Motor neuron (in vitro differentiated cells): ENCODE measurements at places on chromosomes 16 and 17.

DNA sequence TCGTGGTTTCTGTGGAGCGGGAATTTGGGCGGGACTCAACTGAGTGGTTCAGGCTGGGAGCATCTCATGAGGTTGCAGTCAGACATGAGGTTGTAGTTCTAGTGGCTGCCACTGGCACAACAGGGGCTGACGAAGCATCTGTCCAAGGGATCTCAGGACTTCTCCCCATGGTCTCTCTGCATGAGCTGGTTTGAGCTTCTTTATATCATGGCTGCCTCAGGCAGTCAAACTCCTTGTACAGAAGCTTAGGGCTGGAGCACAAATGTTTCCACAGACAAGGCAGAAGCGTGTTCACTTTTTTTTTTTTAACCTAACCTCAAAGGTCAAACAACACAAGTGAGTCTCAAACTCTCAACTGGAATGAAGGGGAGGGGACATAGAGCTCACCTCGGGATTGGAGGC lies 243.3 kb downstream of the MSI2 start:
- ATAC-seq = peak; percentile 100

- no peak for ATAC-seq
Observed at GRCh38 chr16:4505356-4506147, 29.4 kb downstream of the HMOX2 start.

DNA sequence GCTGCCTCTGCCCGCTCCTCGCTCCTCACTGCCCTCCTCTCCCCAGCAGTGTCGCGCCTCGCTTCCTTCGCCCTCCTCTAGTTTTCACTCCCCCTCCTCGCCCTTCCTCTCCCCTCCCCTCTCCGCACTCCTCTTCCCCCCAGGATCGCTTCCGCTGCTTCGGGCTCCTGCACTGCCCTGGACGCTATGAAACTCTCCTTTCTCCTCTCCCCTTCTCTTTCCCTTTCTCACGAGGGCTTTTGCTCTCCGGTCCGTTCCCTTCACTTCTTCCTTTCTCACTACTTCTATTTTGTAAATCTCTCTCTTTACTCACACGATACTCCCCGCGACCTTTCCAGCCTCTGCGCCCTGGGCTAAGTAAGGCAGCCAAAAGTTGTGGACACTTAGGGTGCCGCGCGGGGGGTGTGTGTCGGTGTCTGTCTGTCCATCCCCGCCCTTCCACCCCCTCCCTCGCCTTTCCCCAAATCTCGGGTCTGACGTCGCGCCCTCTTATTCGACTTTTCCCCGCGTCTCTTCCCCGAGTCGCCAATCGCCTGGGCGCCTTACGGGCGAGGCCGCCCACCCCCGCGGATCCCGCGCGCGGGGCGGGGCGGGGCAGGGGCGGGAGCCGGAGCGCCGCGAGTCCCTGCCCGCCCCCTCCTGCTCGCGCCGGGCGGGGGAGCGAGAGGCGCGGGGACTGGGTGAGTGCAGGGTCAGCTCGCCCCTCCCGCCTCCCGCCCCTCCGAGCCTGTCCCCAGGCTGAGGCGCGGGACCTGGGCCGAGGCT lies at the start of gene IRX3:
Gene IRX3, minus strand, starts transcription at position 422 of the 765 bp plus-strand sequence. CDS start 737 bp downstream, outside the sequence.
- ATAC-seq = peak; percentile 70

DNA sequence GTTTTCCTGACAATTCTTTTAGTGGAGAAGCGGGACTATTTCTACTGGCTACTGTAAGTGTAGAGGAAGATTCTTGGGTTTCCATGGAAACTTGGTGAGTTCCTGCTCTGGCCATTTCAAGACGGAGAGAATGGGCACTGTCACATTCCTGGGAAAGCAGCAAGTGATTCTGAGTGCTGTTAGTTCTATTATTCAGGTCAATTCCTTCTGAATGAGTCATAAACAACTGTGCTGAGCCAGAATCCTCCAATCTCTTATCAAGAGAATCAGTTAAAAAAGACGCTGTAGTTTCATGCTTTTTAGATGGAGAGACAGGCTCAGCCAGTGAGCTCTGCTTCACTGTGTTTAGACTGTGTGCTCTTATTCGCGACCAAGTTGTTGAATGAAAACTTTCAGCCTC lies 19.6 kb downstream of the AKAP10 start:
- peak; percentile 99 for ATAC-seq

GRCh38 chr16:86531641-86532525 lies 21.6 kb downstream of the FOXF1 start:
- ATAC-seq = no peak

GRCh38 chr16:28168991-28169554 lies 42.7 kb downstream of the XPO6 start:
- no peak for ATAC-seq

GRCh38 chr16:53692146-53692545 lies 11.5 kb downstream of the RPGRIP1L start:
- ATAC-seq = no peak

DNA sequence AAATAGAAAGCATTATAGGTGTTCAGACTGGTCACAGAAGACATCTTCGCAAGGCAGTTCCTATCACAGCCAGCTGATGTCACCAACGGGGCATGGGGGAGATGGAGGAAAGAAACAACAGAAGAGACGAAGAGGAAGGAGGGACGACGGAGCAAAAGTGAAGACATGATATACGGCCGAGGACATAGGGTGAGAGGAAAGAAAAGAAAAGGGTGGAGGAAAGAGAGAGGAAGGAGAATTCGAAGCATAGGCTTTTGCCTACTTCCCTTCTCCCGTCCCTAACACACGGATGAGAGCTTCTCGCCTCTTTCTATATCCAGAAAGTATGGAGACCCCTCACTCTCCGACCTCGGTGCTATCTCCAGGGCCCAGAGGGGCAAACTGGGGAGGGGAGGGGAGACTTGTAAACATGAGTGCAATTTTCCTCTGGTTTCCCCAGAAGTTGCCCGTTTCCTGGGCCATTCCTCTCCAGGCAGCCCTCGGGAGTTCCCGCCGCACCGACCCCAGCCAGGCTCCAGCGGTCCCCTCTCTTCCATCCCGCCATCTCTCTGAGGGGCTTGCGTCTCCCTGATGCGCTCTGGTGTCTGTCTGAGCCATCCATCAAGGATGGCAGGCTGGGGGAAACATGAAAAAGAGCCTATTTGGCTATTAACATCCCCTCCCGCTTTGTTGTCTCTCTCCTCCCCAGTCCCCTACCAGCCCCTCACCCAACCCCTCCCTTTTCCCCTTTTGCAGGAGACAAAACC lies 26.0 kb downstream of the COPZ2 start:
- peak; percentile 29 for ATAC-seq

GRCh38 chr16:4283939-4284338 lies 11.1 kb upstream of the TFAP4 start:
- no peak for ATAC-seq

DNA sequence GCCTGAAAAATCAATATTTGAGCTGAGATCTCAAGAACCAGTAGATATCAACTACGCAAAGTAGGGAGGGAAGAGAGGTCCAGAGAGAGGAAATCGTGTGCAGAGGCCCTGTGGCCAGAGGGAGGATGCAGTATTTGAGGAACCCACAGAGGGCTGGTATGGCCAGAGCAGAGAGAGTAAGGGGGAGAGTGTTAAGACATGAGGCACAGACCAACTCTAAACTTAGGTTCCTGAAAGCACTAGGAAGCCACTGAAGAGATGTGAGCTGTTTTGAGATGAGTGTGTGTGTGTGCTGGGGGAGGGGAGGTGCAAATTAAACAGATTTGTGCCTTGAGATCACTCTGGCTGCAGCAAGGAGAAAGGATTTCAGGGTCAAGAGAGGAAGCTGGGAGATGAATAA lies 10.9 kb downstream of the SLC13A2 start:
- ATAC-seq = no peak

- peak; percentile 79 for ATAC-seq
Observed at GRCh38 chr17:67475161-67475937, 98.3 kb downstream of the PITPNC1 start.

GRCh38 chr17:64172510-64172909 lies 42.6 kb upstream of the ERN1 start:
- no peak for ATAC-seq

DNA sequence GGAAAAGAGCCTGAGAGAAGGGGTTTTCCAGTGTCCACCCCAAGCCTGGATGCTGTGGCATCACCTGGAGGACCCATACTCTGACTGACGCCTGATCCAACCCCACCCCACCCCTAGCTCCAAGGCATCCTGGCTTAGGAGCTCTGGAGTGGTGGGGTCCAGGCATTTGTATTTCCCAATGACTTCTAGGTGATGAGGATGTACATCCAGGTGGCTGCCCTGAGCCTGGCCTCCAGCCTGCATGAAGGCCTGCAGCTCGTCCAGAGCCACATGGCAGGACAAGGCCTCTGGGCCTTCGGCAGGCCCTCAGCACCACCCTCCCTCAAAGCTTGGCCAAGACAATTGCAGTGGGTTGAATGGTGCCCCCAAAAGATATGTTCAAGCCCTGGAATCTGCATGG lies 347.5 kb downstream of the C16orf95 start:
- ATAC-seq = no peak

DNA sequence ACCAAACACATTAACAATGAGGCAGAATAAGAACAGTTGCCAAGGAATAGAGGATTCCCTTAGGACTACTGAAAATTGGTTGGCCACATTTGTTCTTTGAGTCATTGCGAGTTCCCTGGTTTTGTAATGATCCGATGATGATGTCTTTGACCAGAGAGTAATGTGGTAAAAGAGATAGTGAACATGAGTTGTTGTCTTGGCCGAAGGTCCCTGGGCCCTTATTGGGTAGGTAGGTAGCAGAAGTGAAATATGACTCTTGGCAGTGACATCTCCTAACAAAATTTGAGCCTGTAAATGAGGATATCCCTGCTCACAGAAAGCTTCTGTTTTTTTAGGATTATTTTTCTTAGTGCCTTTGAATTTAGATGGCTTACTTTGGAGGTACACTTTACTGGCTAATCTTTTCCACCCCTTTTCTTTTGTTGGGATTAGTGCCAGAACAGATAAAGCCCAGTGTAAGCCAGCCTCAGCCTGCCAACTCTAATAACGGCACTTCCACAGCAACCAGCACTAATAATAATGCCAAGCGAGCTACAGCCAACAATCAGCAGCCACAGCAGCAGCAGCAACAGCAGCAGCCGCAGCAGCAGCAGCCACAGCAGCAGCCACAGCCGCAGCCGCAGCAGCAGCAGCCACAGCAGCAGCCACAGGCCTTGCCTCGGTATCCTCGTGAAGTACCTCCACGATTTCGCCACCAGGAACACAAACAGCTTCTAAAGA lies 47.2 kb downstream of the TNRC6A start:
- no peak for ATAC-seq

DNA sequence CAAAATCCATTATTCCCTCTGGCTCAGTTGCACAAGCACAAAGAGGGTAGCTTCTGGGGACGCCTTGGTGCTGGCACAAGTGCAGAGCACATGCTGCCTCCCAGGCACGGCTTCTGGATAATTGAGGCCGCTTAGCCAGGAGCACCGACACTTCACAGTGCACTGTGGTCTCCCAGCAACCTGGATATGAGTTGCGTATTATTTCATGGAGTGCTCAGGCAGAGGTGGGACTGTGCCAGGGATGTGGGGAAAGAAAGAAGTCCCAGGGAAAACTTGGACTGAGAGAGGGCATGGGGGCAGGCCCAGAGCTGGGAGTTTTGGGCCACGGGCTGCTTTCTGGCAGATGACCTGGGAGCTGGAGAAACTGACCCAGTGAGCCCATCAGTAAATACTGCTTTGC lies 37.5 kb downstream of the MPRIP start:
- no peak for ATAC-seq

DNA sequence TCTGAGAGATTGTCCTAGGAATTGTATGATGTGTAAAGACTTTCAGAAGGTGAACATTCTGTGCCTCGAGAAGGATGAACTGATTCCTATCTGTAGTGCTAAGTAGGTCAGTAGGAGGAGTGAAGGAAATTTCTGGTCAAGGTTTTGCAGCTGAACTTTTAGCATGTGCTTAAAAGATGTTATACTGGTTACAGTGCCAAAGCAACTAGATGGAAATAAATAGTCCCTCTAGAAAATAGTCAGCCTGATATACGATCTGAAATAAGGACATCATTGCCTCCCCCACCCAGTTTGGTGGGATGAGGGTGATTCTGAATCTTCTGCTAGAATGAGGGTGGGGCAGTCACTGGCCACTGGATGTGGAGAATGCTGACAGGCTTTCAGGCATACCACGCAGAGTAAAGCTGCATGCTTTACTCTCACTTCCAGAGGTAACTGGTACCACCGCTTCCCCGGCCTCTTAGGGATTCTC lies 57.2 kb upstream of the VPS4A start:
- peak; percentile 62 for ATAC-seq

DNA sequence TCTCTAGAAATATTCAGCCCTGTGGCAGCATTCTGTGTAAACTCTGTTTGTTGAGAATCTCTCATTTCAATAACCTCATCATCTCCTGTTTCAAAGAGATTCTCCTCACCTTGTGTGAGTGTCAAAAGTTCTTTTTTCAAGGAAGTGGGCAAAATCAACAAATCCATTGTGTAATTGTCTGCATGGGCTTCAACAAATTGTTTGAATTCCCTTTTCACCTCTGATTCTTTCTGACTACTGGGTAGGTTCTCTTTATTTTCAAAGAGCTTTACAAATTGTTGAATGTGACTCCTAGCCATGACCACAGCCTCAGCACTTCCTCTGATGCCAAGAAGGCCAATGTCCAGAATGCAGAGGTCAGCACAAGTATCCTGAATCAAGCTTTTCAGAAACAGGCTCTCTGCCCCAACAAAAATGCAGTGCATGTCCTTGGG lies 48.0 kb downstream of the N4BP1 start:
- ATAC-seq = no peak

DNA sequence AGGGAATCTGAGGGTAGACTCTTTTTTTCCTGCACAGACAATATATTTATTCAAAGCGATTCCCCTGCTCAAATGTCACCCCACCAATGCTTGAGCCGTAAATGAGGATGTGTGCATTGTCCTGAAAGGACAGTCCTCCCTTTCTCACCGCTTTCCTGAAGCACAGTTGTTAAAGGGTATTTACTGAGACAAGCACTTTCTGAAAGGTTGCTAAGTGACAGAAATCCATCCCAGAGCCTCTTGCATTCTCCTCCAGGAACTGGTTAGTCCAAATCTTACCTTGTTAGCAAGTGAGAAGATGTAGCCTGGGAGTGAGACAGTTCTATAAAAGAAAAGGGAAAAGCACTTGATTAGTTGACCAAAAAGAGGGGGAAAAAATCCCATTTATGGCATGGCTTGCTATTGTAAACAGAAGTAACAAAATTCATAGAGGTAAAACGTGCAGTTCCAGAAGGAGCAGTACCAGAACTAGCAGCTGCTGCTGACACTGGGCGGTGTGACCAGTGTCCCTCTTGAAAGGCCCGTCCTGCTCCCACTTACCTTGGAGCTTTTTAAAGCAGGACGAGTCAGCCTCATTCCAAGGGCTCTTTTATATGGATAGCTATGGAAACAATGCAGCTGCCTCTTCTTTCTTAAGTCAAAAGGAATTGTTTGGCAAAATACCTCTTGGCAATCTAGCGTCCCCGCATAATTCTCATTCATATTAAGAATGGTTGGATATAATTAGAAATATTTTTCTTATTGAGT lies at the start of gene MYH2:
Gene MYH2, minus strand, starts transcription at position 563 of the 747 bp plus-strand sequence. CDS start 1,738 bp downstream, outside the sequence.
- ATAC-seq = no peak

- ATAC-seq = peak; percentile 47
Observed at GRCh38 chr16:64440421-64440831, 681.4 kb downstream of the CDH11 start.
